ENCODE measurements at places on chromosomes 1 and 21. TPM values are rescaled to one million over a fixed set of nuclear protein-coding genes. Genes with fewer than 3 reads are reported as not detected.

- H3K4me1 ChIP-seq, result no peaks in the 10 kb centered on the region
- no peak overlapping the region for H3K4me3 ChIP-seq
- DNase-seq, result no peak
These were observed 197.2 kb downstream of the ADSS2 start for GRCh38 chr1:244254467-244254866.

- no peak overlapping the region for H3K27ac ChIP-seq
- no peak overlapping the region for H3K4me3 ChIP-seq
- H3K4me1 ChIP-seq, result no peaks in the 10 kb centered on the region
These were observed 85.1 kb downstream of the JAK1 start for GRCh38 chr1:64881281-64881680.

- H3K36me3 ChIP-seq, result no peaks in the 10 kb centered on the region
- no peak for DNase-seq
- no peak overlapping the region for H3K27ac ChIP-seq
- no peaks in the 10 kb centered on the region for H3K27me3 ChIP-seq
These were observed 89.3 kb downstream of the LACTBL1 start for GRCh38 chr1:22883406-22883805.

DNA sequence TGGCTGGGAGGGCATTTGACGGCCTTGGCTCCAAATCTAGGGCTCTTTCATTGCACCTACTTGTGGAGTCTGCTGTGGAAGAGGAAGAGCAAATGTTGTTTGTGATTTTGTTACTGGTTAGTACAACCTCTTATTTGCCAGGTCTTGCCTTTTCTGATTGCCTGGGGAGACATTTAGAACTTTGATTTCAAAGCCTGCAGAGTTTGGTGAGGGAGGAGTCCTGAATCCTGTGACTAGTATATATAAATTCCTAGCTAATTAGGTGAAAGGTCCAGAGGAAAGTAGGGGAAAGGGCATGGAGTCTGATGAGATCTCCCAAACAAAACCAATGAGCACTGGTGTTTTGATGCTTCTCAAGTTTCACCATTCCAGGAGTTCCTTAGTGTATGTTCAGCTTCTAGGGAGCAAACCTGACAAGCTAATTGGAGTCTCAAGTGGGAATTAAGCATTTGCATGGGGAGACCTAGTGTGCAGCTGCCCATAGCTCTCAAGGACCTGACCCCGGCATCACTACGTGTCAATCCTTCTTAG, 5.1 kb upstream of the HMGCS2 start:
- H3K36me3 ChIP-seq, result no peaks in the 10 kb centered on the region
- H3K27me3 ChIP-seq, result no peaks in the 10 kb centered on the region
- peaks cover under 1% of the 10 kb centered on the region for H3K4me1 ChIP-seq

DNA sequence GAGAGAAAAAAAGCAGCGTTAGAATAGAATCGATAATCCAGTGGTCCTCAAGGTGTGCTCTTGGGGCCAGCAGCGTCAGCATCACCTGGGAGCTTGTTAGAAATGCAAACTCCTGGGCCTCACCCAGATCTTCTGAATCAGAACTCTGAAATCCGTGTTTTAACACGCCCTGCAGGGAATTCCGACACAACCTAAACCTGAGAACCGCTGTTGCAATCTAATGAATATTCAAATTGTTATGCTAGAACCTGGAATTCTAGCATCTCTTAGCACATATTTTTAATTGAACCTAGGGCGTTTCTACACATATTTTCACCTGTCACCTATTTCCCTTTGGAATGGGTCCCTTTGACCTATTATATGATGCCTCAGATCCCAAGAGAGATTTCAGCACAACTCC, 175.7 kb downstream of the PSMG1 start:
- no peak for DNase-seq
- H3K27ac ChIP-seq, result no peak overlapping the region
- no peak overlapping the region for H3K4me3 ChIP-seq
- H3K4me1 ChIP-seq, result peaks cover 39% of the 10 kb centered on the region
- H3K27me3 ChIP-seq, result no peaks in the 10 kb centered on the region

- H3K36me3 ChIP-seq, result no peaks in the 10 kb centered on the region
- no peak for DNase-seq
- H3K27ac ChIP-seq, result no peak overlapping the region
- H3K27me3 ChIP-seq, result no peaks in the 10 kb centered on the region
- H3K4me3 ChIP-seq, result no peak overlapping the region
- peaks cover 49% of the 10 kb centered on the region for H3K4me1 ChIP-seq
These were observed 137.8 kb downstream of the AKT3 start for GRCh38 chr1:243712242-243712641.

DNA sequence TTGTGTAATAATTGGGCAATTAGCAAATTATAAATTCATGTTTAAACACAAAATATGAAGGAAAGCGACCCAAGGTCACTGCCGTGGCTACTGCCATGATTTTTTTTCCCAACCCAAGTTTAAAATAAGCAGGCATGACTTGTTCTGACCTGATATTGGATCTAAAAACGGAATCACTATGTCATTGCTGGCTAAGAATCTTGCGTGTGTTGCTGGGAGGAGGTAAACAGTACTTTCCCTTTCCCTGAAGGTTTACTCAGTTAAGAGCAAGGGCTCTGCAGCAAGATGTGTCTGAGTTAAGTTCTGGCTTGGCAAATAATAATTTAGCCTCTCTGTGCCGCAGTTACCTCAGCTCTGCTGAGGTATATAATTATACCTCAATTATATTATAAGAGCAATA, 125.7 kb upstream of the L1TD1 start:
- H3K36me3 ChIP-seq, result no peaks in the 10 kb centered on the region
- no peaks in the 10 kb centered on the region for H3K4me1 ChIP-seq
- no peak overlapping the region for H3K27ac ChIP-seq
- no peaks in the 10 kb centered on the region for H3K27me3 ChIP-seq
- DNase-seq, result no peak

GRCh38 chr1:214248311-214249085, 32.5 kb upstream of the SMYD2 start:
- DNase-seq, result no peak
- H3K27ac ChIP-seq, result no peak overlapping the region
- peaks cover 27% of the 10 kb centered on the region for H3K27me3 ChIP-seq
- H3K36me3 ChIP-seq, result no peaks in the 10 kb centered on the region

DNA sequence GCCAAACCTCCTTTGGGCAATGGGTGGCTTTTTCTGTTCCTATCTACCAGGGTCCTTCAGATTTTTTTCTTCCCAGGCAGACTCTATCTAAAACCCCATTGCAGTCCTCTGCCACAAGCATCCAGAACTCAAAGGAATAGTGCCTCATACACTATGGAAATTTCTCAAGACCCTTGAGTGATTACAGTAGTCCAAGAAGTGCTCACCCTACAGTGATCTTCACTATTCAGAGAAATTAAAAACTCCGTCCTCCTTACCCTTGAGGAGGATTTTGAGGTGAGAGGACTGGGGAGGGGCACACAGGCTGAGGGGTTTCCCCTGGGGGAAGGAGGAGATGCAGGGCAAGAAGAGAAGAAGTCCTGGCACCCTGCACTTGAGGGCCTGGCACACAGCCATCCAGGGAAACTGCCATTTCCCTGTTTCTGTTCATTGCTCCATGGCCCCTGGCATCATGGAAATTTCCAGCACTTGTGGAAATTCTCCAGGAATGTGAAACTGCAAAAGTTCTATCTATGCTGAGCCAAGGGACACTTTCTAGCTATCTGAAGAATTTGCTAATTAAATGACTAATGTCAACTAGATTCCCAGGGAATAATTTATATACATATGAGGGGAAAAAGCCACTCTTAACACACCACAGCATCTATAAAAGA, 102.5 kb upstream of the ATP1B1 start:
- H3K27me3 ChIP-seq, result no peaks in the 10 kb centered on the region
- H3K4me3 ChIP-seq, result no peak overlapping the region
- no peaks in the 10 kb centered on the region for H3K4me1 ChIP-seq
- no peak overlapping the region for H3K27ac ChIP-seq
- H3K36me3 ChIP-seq, result no peaks in the 10 kb centered on the region
- DNase-seq, result no peak

Gene CLCNKA
- total RNA-seq, result not detected

Gene RHBDL2
- total RNA-seq, result 0.91 TPM
